Lower leg skin (tissue), 4 donors: ENCODE measurements at places on chromosomes 5 and 9. TPM values are rescaled to one million over a fixed set of nuclear protein-coding genes. Genes with fewer than 3 reads are reported as not detected.

TLX3 gene
- total RNA-seq: not detected

NOXA1 gene
- 5.6 TPM for total RNA-seq

GARIN3 gene
- total RNA-seq: not detected

IL6ST gene
- total RNA-seq: 116 TPM

BNC2 gene
- total RNA-seq: 3.3 TPM

ROPN1L gene
- total RNA-seq: 4.0 TPM

CHSY3 gene
- 0.84 TPM for total RNA-seq
